ENCODE measurements at places on chromosomes 16 and 17.

DNA sequence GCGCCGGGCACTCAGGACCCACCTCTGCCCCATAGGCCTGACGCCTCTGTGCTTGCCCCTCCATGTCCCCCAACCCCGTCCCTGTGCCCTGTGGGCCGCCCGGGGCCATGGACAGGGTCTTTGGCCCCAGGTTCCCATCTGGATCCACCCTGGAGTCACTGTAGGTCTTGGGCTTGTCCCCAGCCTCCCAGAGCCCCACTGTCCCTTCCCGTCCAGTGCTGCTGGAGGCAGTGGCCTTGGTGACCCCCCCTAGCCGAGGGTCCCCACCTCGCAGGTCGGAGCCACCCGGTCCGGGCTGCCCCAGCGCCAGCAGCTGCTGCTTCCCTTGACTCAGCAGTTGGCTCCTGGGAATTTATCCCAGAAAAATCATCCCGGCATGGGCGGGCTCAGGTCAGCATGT lies 49.3 kb downstream of the ZFPM1 start:
- no peak for DNase-seq

- no peak for DNase-seq
Measured at GRCh38 chr16:57626420-57627170, 1.8 kb upstream of the ADGRG1 start.

DNA sequence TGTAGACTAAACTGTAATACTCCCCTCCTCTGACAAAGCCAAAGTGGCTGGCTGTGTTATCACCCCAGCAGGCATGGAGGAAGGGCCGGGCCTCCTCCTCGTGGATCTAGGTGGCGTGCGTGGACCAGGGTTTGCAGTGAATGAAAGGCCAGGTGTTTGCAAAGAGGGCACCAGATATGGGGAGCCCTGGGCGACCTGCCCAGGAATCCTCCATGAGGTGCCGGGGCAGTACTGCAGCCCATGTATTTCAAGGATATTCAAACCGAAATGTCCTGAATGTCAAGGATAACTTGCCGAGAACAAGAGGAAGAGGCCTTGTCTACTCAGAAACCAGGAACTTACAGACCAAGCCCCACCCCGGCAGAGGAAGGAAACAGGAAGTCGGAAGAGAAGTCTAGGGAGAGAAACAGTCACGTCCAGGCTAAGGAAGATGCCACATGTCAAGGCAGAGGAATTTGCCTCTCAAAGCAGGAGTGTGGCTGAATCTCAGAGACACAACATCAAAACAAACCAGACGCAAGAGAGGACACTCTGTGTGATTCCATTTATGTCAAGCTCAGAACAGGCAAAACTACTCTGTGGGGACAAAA lies 13.7 kb upstream of the OSGIN1 start:
- no peak for DNase-seq

DNA sequence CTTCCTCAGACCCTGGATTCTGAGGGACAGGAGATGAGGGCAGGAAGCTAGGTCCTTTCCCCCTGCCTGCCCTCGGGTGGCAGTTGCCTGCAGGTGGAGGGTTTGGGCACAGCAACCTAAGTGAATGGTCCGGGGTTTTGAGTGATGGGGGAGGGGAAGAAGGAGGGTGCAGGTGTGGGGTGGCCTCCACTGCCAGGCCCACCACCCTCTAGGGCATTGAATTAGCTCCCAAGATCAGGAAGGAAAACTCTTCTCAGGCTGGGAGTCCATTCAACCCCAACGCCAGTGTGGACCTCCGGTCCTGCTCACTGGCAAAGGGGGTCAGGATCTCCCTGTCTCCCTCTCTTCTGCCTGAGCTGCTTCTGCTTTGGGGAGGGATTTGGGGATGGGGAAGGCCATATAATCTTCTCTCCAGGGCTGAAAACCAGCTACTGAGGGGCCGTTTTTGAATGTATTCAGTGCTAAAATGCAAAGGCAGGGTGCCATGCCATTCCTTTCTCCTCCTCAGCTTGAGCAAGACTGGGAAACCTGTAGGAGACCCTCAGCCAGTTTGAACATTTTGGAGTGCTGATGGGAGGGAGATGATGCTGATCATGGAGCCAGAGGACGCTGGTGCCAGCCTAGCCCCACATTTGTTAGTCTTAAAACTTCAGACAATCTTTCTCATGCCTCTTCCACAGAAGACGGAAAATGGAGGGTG lies 18.8 kb downstream of the GRB7 start:
- no peak for DNase-seq

DNA sequence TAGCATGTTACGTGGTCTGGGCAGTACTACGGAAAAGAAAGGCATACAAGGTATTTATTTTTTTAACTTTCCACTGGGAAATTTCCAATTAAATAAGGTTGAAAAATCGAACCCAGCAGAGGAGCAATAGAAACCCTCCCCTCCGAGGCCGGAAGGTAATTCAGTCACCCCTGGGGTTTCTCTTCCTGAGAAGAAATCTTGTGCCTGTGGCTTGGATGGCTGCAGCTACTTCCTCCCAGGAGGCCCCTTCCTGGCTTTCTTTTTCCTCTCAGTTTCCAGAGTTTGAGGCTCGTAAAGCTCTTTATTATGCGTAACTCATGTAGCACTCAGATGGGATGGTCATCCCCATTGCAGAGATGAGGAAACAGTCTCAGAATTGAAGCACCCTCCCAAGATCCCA lies 140.3 kb downstream of the ASIC2 start:
- DNase-seq = no peak

GRCh38 chr17:34865716-34866115 lies 95.5 kb downstream of the CCT6B start:
- DNase-seq = no peak

DNA sequence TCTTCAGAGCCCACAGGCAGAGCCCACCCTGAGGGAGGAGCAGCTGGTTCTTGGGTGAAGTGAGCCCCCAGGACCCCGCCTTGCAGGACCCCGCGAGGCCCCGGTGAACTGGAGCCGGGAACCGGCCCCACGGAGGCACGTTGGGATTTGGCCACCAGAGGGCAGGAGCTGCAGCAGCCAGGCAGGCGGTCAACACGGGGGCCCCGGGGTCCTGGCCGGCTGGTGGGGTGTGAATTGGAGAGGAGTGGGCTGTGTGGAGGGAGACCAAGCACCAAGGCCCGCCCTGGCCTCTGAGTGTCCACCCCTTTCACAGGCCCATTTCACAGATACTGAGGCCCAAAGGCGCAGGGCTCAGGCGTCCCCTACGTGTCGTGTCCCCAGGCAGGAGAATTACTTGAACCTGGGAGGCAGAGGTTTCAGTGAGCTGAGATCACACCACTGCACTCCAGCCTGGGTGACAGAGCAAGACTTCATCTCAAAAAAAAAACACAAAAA lies 2.2 kb downstream of the DPEP1 start:
- DNase-seq = no peak

GRCh38 chr17:2040219-2040827 lies 1.5 kb upstream of the OVCA2 start:
- no peak for DNase-seq

GRCh38 chr16:59510008-59510424 lies 775.9 kb upstream of the GOT2 start:
- DNase-seq = no peak

GRCh38 chr17:18960803-18961511 lies 9.0 kb downstream of the SLC5A10 start:
- DNase-seq = peak; percentile 2

DNA sequence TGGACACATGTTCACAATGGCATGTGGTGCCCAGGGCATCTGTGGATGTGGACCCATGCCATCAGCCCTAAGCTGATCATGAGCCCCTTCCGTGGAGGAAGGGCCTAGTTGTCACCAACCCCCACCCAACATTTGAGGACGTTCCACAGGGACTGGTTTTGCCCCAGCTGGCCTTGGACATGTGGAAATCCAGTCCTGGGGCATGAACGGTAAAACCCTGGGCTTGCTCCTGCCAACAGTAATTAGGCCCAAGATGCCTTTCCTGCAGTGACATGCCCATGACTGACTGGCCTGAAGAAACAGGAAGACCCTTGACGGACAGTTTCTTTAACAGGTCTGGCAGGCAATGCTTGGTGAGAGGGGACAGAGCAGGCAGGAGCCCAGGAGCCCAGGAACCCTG lies 7.7 kb downstream of the TNS4 start:
- DNase-seq = no peak

DNA sequence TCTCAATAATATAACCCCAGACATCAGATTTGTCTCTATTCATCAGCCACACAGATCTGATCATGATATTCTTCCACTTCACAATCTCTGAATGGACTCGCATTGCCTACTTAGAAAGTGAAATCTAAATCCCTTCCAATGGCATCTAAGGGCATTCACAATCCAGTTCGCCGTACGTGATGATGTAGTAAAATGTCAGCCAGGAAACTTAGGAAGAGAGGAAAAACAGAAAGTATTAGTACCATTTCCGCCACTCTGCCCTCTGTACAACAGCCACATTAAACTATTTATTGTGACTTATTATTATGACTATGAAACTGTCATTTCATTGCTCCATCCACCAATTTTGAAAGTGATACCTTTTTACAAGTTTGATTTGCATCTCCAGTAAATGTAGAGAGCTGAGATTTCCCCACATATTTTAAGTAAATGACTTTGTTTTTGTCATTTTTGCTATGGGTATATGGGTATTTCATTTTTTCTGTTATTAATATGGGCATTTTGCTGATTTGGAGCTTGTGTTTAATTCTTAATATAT lies 69.4 kb upstream of the SMIM36 start:
- no peak for DNase-seq

GRCh38 chr17:46108550-46109110 lies 84.6 kb downstream of the KANSL1 start:
- no peak for DNase-seq

GRCh38 chr17:74873874-74874614 lies 1.2 kb upstream of the FDXR start:
- no peak for DNase-seq

GRCh38 chr17:8609910-8610309 lies 20.6 kb downstream of the MYH10 start:
- no peak for DNase-seq

- no peak for DNase-seq
Measured at GRCh38 chr17:62870552-62870971, 62.4 kb upstream of the MARCHF10 start.

GRCh38 chr17:9370467-9370866 lies 205.2 kb downstream of the STX8 start:
- DNase-seq = no peak

- DNase-seq = no peak
Measured at GRCh38 chr16:89536371-89536770, 24.1 kb upstream of the RPL13 start.

DNA sequence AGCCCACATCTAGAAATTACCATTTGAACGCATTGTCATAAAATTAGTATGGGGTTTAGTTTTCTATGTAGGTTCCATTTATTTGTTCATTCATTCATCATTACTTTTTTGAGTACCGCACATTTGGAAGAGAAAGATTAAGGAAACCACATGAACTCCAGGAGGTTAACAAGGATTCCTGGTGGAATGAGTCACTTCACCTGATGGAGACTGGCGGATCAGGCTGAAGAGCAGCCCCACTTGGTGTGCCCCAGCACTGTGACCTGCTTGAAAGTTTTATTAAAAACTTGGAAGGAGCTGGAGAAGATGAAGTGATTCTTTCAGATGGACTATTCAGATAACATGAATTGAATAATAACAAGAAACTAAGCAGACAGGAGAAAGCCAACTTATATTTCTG lies 293.6 kb upstream of the CDH11 start:
- no peak for DNase-seq

GRCh38 chr17:40596261-40596919 lies 31.1 kb upstream of the CCR7 start:
- no peak for DNase-seq

GRCh38 chr17:69884846-69885245 lies 190.2 kb upstream of the KCNJ16 start:
- no peak for DNase-seq

GRCh38 chr16:87012954-87013938 lies 303.9 kb downstream of the C16orf95 start:
- DNase-seq = no peak

DNA sequence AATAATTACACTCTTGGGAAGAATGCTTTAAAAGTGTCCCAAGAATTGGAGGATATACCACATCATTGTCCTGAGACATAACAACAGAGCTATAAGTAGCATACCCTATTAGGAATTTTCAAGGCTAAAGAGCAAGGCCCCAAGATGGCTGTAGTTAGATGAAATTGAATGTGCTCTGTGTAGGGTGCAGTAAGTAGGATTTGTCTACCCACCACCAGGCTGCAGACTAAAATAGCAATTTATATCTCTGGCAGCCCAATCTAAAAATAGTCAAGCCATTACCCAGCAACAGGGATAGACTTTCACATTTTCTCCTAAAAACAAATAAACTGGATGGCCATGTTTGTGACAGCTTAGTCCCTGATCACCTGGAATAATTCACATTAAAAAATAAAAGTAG lies 5.6 kb downstream of the MMD start:
- DNase-seq = no peak

GRCh38 chr17:8018436-8018835 lies 16.0 kb downstream of the GUCY2D start:
- DNase-seq = no peak

DNA sequence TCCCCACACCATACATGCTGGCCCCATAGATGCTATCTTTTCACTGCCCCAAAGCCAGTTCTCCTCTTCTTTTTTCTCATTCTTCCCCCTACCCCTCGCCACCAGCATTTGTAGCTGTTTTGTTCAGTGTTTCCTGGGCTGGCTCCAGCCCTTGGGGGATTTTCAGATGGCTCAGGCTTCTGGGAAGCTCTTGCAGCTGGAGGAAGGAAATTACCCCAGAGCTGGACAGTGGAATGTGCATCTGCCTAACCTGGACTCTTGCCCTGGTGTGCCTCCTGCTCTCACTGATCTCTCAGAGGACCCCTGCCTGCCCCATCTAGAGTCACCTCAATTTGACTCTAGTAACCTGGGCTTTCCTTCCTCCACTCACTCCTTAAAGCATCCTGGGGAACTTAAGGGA lies 82.8 kb downstream of the MYH13 start:
- no peak for DNase-seq

DNA sequence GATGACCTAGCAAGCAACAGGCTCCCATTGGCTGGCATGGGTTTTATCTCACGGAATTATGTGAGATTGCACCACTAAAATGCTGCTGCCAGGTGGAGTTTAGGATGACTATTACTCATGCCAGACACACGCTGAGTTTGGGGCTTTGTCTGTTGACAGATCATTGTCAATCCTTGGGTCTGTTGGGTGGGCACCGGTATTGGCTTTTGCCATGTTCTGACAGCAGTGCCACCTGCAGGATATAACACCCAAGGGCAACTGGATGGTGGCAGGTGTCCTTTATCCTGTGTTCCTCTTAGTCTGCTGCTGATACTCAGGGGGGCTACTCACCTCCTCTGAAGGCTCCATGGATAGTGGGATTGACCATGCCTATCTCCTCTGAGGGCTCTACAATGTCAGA lies 221.6 kb upstream of the DYNLRB2 start:
- no peak for DNase-seq

- DNase-seq = no peak
Measured at GRCh38 chr17:48734333-48735061, 5.9 kb upstream of the HOXB13 start.

DNA sequence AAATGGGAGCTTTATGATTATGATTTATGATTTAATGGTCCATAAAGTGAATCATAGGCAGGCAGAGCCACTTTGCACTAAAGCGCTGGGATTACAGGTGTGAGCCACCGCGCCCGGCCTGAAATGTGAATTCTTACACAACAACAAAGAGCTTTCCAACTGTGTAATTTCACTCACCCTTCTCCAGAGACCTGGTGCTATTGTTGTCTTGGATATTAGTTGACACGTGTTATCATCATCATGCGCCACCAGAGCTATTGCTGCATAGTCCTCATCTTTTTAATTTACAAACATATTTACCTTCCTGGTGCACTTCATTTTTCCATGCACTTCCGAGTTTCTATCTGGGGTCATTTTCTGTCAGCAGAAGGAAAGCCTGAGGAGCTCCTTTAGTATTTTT lies 4.8 kb upstream of the UTS2R start:
- no peak for DNase-seq

GRCh38 chr17:67353929-67354574 lies 12.3 kb downstream of the PSMD12 start:
- no peak for DNase-seq

Measured in substantia nigra (tissue), 51 donors.